ENCODE measurements at places on chromosomes 11 and 22.

DNA sequence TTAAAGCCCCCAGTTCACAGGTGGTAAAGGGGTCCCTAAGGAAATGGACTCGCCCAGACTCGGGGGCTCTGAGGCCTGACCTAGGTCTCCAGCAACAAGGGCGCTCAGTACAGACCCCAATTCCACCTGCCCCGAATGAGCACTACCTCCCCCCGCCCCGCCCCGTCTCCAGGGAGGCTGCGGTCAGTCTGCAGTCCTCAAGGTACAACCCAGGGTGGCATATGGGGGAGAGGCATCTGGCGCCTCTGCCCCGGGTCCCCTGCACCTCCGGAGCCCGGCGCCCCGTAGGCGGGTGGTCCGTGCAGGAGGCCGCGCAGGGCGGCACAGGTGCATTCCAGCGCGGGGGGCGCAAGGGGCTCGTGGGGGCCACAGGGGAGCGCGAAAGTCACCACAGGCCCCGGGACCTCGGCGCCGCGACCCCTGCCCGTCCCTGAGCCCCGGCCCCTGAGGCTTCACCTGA, 361 bp downstream of the CTSD start:
- peak; percentile 28 for DNase-seq

DNA sequence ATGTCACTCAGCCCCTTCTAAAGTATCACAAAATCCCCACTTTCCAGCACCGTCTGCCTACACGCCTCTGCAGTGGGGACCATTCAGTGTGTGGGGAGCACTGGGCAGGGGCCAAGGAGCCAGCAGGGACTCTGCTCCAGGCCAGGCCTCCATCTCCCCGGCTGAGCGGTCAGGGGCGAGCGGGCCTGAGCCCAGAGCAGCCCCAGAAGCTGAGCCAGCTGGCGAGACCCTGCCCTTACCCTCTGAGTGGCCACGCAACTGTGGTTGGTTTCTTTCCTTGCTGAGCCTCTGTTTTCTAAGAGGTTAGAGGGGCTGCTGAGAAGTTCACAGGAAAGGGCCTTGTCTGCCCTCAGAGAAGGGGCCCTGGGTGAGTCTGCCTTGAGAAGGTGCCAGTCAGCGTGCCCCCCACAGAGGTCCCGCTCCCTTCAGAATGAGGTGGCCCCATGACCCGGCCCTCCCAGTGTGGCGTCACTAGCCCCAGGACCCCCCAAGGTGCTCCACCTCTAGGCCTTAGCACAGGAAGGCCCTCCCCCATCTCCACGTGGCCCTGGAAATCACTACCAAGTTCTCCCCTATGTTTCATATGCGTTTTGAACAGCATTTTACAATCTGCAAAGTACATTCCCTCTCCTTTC, 46.9 kb downstream of the WNT11 start:
- no peak for DNase-seq

DNA sequence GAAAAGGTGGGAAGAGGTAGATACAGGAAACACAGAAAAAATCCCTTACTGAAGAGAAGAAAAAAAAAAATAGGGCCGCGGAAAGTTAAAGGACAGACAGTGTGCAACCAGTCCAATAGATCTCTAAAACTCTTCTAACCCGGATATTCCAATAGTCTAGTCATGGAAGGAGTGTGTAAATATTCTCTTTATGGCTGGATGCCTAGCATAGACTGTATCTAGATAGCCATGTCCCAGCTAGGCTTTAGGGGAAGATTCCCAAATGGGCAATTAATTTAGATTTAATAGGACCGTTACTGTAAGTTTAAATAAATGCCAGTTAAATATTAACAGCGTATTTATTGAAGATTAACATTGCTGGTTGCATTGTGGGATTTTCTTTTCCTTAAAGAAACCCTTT, 532.7 kb downstream of the NTM start:
- no peak for DNase-seq

DNA sequence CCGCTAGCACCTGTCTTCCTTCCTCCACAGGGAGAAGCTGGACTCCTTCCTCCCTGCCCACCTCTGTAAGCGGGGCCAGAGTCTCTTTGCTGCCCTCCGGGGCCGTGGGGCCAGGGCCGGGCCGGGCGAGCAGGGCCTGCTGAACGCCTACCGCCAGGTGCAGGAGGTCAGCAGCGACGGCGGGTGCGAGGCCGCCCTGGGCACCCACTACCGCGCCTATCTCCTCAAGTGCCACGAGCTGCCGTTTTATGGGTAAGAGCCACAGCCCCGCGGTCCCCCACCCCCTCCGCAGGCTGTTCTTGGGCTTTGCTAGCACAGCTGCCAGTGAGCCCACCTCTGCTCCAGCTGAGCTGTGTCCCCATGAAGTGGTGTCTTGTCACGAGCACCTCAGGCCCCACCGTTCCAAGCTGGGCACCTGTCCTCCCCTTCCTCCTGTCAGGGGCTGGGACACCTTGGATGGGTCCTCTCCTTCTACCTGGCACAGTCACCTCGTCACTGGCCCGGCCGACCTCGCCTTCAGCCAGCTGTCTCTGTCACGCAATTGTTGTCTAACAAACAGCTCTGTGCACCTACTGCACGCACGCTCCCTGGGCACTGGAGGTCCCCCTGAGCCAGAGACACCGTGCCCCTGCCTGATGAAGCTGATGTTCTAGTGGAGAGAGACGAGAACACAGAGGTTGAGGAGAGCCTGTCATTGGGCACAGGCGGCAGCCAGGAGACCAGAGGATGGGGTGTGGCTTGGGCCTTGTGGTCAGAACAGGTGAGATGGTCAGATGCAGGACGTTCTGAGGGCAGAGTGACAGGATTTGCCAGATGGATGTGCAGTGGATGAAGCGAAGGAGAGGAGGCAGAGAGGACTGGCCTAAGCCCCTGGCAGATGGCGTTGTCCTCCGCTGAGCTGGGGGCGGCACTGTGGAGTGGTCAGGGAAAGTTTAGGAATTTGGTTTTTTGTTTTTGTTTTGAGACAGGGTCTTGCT, 10.6 kb downstream of the FRMD8 start:
- DNase-seq: no peak

GRCh38 chr11:131688048-131688693, 317.8 kb downstream of the NTM start:
- DNase-seq: peak; percentile 66

All from T47D (cell line).